ENCODE measurements at places on chromosomes 16 and 17. TPM values are rescaled to one million over a fixed set of nuclear protein-coding genes. Genes with fewer than 3 reads are reported as not detected.

C17orf78 gene
- not detected for total RNA-seq

TBC1D3 gene
- total RNA-seq = not detected

ABCC11 gene
- total RNA-seq = 0.14 TPM

IGF2BP1 gene
- total RNA-seq = 10.9 TPM

SCN4A gene
- 0.19 TPM for total RNA-seq

SLC16A13 gene
- total RNA-seq = 0.42 TPM

ZNF385C gene
- 0.66 TPM for total RNA-seq

ST6GALNAC1 gene
- total RNA-seq = 1.4 TPM

LLGL2 gene
- 5.3 TPM for total RNA-seq

TXNL4B gene
- total RNA-seq = 13.1 TPM

ARL4D gene
- total RNA-seq = 1.7 TPM

CSH1 gene
- total RNA-seq = 2.3 TPM

SHISA6 gene
- total RNA-seq = 0.09 TPM

PDE6G gene
- total RNA-seq = 12.2 TPM

SNAI3 gene
- total RNA-seq = 1.5 TPM

CES5A gene
- 0.09 TPM for total RNA-seq

SEC14L5 gene
- 0.24 TPM for total RNA-seq

ANKRD40CL gene
- total RNA-seq = not detected

All from thymus (tissue), 14 donors.